ENCODE measurements at places on chromosomes 5 and 9.

- DNase-seq, result peak; percentile 58
These were observed 315.8 kb upstream of the PDE4D start for GRCh38 chr5:60209146-60209840.

DNA sequence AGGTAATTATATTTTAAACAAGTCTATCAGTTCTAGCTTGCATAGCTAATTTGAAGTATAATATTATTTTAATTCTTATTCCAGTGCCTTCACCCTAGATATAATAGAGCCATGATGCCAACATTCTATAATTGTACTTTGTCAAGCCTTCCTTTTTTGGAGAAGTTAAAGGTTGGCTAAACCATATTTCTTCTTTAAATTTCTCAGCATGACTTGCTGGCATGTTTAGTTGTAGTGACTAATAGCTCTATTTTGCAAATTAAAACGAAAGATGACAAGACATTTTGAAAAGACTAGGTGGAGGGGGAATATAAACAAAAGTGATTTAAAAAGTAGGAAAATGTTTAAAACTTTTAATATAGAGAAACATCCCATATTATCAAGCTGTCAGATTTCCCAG lies 400.7 kb downstream of the PSAT1 start:
- no peak for DNase-seq

- DNase-seq, result no peak
These were observed 60.3 kb downstream of the UBAP2 start for GRCh38 chr9:33988219-33988890.

GRCh38 chr5:151708126-151708525 lies 21.4 kb upstream of the SPARC start:
- no peak for DNase-seq

DNA sequence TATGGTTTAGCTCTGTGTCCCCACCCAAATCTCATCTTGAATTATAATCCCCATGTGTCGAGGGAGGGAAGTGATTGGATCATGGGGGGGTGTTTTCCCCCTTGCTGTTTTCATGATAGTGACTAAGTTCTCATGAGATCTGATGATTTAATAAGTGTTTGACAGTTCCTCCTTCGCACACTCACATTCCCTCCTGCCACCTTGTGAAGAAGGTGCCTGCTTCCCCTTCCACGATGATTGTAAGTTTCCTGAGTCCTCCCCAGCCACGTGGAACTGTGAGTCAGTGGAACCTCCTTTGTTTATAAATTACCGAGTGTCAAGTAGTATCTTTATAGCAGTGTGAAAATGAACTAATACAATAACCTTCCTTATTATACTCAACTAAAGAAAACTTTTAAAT lies 24.3 kb upstream of the TEX10 start:
- no peak for DNase-seq

DNA sequence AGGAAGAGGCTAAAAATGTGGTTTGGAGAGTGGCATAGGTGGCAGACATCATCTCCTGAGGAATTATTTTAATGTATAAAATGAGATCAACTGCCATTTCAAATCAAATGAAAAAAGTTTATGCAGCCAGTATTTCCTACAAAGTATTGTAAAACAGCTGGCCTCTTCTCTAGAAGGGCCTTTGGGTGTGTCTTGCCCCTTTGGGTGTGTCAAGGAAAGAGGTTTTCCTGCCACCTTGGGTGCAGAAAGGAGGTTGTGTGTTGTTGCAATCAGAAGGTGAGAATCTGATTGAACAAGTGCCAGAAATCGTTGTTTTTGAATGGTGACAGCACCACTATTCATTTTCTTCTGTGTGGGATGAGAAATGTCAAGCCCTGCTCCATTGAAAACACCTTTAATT lies 127.4 kb downstream of the RMI1 start:
- no peak for DNase-seq

GRCh38 chr9:76087976-76088375 lies 197.5 kb downstream of the PCSK5 start:
- DNase-seq, result no peak

- peak; percentile 20 for DNase-seq
These were observed 70.6 kb upstream of the ZNF622 start for GRCh38 chr5:16536246-16536645.

- no peak for DNase-seq
These were observed 15.1 kb upstream of the CXCL14 start for GRCh38 chr5:135593886-135594285.

DNA sequence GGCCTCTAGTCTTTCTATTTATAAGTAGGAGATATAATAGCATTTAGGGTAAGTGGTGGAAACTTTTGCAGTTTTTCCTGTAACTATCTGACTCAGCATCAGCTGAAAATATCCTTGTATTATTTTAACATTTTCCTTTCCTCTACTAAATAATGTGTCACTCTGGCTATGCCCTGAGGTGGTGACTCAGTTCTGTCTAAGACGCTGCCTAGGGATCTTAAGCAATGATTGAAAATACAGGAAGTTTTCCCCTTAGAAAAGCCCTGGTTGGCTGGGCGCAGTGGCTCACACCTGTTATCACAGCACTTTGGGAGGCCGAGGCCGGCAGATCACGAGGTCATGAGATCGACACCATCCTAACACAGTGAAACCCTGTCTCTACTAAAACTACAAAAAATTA lies 9.3 kb upstream of the EDIL3 start:
- DNase-seq, result peak; percentile 78

Measured in fibroblast of pulmonary artery (primary cell).